ENCODE measurements at places on chromosomes 12 and 14.

GRCh38 chr12:7221486-7221885, 32.0 kb downstream of the PEX5 start:
- no peak for DNase-seq

- no peak for DNase-seq
Observed at GRCh38 chr12:66596199-66596598, 82.7 kb downstream of the GRIP1 start.

DNA sequence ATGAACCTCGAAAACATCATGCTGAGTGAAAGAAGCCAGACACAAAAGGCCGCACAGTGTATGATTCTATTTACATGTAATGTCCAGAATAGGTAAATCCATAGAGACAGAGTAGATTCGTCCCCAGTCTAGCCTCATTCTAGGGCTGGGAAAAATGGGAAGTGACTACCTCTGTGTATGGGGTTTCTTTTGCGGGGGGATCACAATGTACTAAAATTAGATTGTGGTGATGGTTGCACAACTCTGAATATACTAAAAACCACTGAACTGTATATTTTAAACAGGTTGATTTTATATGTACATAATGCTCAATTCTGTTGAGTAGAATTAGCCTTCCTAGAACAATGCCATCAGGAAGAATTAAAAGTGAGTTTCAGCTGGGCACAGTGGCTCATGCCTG, 6.3 kb upstream of the RILPL2 start:
- no peak for DNase-seq

GRCh38 chr12:8996682-8997405, 7.5 kb downstream of the KLRG1 start:
- no peak for DNase-seq

DNA sequence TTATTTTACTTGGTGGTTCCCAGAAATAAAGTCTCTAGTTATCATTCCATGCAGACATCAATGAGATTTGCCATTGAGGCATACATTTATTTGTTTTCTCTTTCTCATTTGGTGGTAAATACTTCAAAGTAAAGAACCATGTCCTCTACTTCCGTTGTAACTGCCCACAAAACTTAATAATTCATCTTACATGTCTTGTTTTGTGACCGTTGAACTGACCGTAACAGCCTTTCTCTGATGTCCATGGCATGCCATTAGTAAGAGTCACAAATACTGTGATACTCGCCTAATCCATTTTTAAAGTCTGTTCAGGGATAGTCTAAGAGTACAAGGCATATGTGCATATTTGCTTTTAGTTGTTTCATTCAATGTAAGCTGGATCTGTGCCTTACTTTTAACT, 145.3 kb downstream of the ETV6 start:
- no peak for DNase-seq

GRCh38 chr12:82981150-82981549, 294.4 kb downstream of the TMTC2 start:
- no peak for DNase-seq

- DNase-seq: no peak
Observed at GRCh38 chr12:69657376-69658137, 41.5 kb downstream of the BEST3 start.

- DNase-seq: no peak
Observed at GRCh38 chr12:1217191-1217949, 226.3 kb downstream of the ERC1 start.

Data from NCI-H1436 (cell line).